ENCODE measurements at places on chromosomes 11 and 22.

- no peak for DNase-seq
These were observed 176.2 kb downstream of the BUD13 start for GRCh38 chr11:116596346-116597260.

DNA sequence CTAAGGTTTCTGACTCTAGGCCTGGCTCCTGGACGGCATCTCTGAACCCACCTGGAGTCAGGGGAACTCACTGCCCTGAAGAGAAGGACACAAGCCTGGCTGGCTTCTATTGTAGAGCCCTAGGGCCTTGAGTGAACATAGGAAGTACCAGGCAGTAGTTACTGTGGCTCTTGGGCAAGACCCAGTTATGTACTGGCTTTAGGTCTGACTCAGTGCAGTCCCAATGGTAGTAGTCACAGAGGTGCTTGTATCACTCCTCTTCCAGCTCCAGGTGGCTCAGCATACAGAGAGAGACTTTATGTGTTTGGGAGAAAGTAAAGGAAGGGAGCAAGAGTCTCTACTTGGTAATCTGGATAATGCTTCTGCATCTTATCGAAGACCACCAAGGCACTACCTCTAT, 13.9 kb upstream of the PAK1 start:
- no peak for DNase-seq

DNA sequence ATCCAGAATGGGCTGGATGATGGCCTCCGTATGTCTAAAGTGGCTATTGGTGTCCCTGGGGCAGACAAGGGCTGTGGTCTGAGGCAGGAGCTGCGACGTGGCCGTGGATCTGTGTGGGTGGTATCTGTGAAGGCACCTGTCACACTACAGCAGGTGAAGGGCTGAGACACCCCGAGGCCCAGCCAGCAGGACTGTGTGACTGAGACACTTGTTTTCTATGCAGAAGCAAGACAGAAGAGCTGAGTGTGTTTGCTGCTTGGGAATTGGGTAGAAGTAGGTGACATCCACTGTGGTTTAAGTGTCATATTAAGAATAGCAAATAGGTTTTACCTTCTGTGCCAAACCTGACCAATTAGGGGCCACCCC, 35.0 kb downstream of the AMPD3 start:
- no peak for DNase-seq

DNA sequence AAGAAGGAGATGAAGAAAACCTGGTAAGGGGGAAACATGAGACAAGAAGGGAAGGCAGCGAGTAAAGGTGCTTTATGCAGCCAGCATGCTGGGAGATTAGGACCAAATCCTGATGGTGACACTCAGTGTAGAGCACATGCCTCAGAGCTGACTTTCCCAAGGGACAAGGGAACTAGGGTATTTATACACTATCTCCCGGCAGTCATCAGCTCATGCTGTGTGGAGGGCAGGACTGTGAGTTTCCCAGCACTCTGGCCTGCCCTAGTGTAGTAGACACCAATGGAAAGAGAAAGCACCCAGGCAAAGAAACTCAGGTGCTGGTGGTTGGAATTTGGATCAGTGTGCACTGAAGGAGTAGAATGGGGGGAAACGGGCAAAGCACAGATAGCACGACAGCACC, 128.3 kb upstream of the CSNK2A3 start:
- DNase-seq = no peak

- DNase-seq = no peak
These were observed 960.1 kb downstream of the NTM start for GRCh38 chr11:132330515-132330914.

- DNase-seq = no peak
These were observed 12.5 kb downstream of the PRR5L start for GRCh38 chr11:36308577-36308976.

DNA sequence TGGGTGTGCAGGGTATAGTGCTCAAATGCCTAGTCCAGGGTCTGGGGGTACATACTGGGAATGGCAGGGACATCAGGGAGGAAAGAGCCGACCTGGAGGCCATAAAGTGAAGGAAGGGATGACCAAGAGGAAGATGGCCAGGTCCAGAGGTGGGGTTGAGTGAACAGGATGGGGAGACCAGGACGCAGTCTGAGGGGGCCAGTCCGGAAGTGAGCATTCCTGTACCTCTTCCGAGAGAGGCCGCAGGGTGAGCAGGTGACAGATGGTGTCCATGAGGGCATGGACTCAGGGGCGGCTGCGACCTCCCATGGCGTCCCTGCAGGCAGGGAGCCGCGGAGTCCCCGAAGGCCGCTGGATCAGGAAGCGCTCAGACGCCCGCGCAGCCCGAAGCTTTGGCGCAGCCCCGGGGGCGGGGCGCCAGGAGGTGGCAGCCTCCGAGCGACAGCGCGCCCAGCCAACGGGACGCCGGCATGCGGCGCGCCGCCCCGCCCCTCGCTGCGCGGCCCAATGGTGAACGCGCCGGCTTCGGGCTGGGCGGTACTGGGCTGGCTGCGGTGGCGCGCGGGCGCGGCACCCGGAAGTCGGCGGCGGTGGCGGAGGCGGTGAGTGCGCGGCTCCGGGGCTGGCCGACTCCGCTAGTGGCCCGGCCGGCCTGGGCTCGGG, at the start of gene TANGO2:
TANGO2 (plus strand) TSS at position 578 of the 663 bp plus-strand sequence. CDS start 15,689 bp downstream, outside the sequence.
- peak; percentile 97 for DNase-seq

GRCh38 chr11:106493751-106494150, 416.3 kb downstream of the AASDHPPT start:
- no peak for DNase-seq

- DNase-seq = no peak
These were observed 51.0 kb upstream of the SEPTIN5 start for GRCh38 chr22:19663286-19663815.

DNA sequence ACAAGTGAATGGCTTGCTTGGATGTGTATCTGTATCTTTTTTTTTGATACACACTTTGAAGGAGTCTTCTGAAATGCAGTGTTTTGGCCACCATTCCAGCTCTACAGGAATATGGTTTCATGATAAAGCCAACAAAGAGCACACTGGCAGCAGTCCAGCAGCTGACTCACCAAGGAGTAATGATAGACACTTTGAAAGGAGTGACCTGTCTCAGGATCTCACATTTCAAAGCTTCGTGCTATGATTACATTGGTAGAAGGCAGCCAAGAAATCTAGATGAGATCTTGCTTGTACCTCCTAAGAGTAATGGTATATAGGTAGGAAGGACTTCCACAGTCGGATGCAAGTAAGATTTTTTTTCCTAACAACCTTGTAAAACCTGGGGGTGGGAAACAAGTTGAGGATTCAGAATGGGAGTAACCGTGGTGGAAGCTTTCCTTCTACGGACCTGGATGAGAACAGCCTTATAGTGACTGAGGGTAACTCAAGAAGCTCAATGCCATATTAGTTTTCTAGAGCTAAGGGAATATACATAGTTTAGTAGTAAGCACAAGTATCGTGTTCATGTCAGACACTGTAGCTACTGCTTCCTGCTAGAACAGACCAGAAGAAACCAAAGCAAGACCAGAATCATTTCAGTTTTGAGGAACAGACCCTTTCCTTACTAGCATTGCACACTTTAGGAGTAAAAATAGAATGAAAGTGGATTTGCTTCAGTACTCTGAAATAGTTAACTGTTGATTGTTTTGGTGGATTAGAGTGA, 25.0 kb downstream of the MTMR3 start:
- DNase-seq = no peak

- DNase-seq = no peak
These were observed 24.2 kb downstream of the TMPRSS5 start for GRCh38 chr11:113681711-113682413.

GRCh38 chr11:60394666-60395380, 1.4 kb upstream of the MS4A14 start:
- no peak for DNase-seq

- no peak for DNase-seq
These were observed 4.8 kb upstream of the NNMT start for GRCh38 chr11:114291381-114291780.

DNA sequence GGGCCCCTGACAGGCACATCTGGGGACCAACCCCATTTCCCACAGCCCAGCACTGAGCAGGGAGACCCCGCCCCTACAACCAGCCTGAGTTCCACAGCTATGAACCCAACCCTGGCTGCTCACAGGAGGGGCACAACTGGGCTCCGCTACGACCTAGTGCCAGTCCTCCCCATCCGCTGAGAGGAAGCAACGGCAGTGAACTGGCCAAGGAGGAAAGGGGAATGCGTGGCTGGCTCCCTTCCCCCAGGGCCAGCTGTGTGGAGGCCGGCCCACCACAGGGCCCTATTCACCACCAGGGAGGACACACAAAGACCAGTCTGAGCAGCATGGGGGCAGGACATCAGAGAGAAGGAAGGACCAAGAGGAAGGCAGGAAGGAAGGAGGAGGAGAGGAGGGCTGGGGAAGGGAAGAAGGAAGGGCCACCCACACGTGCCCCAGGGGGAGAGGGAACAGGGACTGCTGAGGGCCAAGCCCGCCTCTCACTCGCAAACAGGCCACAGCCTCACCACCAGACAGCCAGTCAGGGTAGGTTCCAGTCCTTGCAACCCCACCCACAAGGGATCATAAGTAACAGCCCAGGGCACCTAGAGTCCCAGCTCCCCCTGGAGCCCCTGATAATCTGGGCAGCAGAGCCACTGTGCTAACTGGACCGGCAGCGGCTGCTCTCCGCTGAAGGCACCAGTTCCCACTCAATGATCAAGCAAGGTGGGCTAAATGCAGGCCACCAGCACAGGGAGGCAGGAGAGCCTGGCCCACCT, 8.5 kb upstream of the GAL3ST1 start:
- no peak for DNase-seq

DNA sequence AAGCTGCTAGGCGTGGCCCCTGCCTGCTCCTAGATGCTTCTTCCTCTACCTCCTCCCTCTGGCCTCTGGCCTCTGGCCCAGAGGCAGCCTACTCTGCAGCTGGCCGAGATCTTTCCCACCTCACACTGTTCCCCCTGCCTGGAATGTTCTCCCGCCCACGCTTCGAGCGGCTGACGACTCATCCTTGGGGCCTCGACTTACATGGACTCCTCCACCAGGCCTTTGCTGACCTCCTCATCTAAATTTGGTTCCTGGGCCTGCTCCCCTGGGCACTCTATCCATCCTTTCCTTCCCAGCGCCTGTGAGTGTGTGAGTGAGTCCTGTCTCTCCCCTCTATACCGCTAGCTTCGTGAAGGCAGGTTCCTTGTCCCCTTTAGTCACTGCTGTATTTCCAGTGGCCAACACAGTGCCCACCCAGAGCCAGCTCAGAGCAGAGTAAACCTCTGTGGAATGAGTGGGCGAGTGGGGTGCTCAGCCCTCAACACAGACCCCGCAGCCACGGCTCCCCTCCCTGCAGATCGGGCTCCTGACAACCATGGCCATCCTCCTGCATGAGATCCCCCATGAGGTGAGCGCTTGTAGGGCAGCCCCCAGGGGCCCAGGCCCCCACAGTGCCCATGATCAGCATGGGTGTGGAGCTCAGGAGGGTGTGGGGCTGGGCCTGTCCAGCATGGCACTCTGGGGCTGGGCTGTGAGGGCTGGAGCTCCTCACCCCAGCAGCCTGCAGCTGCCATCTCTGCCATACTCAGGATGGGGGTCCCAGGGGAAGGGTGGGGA, 5.7 kb downstream of the SLC39A13 start:
- DNase-seq = no peak

DNA sequence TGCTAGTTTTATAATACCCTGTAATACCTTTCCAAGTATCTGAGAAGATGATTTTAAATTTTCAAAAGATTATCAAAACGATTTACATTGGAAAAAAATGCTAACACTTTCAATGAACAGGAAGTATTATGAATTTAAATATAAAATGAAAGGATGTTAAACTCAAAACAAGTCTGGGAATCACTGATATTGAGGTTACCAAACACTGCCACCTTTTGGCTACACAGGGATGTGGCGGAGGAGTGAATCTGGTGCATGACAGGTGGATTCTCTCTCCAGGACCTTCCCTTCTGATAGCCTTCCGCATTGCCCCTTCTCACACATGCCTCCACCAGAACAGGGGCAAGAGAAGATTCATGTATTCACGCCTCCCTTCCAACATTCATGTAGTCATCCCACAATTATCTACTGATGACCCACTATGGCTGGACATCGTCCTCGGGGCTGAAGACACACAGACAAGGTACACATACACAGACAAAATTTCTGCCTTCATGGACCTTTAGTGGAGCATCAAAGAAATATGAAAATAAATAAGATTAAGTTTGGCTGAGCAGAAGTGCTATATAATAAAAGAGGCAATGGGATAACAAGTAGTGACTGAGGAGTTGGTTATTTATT, 34.7 kb downstream of the ATG16L2 start:
- DNase-seq = no peak

DNA sequence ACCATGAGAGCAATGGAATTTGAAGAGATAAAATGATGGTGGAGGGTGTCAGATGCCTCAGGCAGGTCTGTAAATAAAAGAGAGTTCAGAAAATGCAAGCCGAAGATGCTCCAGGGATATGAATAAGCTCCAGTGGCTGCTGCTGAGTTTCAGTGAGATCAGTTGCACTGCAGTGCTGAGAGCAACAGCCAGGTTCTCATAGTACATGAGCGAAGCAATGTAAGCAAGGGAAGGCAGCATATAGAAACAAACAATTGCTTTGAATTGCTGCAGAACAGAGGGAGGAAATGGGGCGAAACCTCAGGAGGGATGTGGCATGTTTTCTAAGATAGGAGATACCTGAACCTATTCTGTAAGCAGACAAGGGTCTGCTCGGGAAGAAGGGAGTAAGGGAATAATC, 369.5 kb downstream of the AASDHPPT start:
- DNase-seq = no peak

GRCh38 chr22:43232445-43232844, 45.5 kb upstream of the TTLL12 start:
- DNase-seq = no peak

DNA sequence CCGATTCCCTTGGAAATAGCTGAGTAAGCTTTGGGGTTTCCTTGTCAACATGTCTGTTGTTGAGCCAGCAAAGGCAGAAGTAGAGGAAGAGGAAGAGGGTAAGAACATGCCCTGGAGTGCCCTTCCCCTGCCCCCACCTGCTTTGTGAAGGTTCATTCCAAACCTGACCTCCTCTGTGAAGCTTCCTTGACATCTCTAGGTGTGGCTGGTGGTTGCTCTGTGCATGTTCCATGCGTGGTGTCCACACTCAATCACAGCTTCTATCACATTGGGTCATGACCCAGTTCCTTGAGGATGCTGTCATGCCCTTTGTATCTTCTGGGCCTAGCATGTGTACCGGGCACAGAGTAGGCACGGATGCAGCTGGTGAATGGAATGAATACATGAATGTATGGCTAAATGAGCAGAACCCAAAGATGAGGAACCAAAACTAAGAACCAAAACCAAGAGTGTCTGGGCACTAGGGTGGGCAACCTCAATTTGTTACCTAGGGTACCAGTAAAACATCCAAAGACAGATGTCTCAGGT, 23.7 kb upstream of the FXYD6 start:
- DNase-seq = no peak

GRCh38 chr11:62996271-62996670, 11.5 kb upstream of the SLC22A6 start:
- no peak for DNase-seq

GRCh38 chr22:32494971-32495370, 20.4 kb downstream of the FBXO7 start:
- DNase-seq = no peak

DNA sequence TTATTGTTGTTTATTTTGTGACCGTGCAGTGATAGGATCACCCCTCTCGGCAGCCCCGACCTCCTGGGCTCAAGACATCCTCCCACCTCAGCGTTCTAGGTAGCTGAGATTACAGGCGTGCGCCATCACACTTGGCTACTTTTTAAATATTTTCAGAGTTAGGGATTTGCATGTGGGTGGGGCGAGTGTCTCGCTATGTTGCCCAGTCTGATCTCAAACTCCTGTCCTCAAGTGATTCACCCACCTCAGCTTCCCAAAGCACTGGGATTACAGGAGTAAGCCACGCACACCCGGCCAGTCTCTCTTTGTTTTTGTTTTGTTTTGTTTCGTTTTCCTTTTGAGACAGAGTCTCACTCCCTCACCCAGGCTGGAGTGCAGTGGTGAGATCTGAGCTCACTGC, 1.2 kb upstream of the INTS5 start:
- no peak for DNase-seq

- DNase-seq = no peak
These were observed 43.0 kb downstream of the RASSF10 start for GRCh38 chr11:13052130-13052571.

All from activated T-cell treated with anti-CD3 and anti-CD28 coated beads for 48 hours (primary cell).